ENCODE measurements at places on chromosomes 4 and X. TPM values are rescaled to one million over a fixed set of nuclear protein-coding genes. Genes with fewer than 3 reads are reported as not detected.

DNA sequence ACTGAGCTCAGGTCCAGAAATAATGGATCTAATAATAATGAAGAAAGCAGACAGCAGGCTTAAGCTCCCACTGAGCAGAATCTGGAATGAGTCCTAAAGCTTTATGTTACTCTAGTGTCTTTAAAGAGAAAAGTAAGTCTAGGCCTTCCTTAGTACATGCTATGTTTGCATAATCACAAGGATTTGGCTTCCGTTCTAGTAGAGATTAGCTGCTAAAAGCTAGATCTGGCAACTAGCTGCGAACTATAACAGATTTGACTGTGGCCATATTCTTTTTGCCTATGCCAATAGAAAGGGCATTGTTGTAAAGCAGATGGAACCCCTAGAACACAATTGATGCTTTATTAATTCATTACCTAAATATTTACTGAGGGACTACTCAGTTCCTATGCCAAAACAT lies 19.0 kb downstream of the COX7B2 start:
- no peak overlapping the region for H3K27ac ChIP-seq
- no peak overlapping the region for H3K4me3 ChIP-seq
- H3K36me3 ChIP-seq, result no peaks in the 10 kb centered on the region
- H3K27me3 ChIP-seq, result no peaks in the 10 kb centered on the region
- H3K4me1 ChIP-seq, result no peaks in the 10 kb centered on the region

DNA sequence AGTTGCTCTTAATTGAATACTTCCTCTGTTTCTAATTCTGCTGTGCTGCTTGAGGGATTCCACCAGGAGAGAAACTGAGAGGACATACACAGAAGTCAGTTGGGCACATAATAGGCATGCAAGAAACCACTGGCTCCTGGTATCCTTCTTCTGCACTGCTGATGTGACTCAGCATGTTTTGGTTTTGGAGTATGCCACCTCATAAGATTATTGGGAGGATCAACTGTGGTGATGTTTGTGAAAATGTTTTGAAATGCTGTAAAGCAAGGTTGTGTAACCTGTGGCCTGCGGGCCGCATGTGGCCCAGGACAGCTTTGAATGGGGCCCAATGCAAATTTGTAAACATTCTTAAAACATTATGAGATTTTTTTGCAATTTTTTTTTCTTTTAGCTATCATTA lies 119.6 kb downstream of the GATB start:
- H3K27me3 ChIP-seq, result no peaks in the 10 kb centered on the region
- DNase-seq, result no peak
- no peak overlapping the region for H3K27ac ChIP-seq
- peaks cover 1% of the 10 kb centered on the region for H3K36me3 ChIP-seq
- H3K4me1 ChIP-seq, result no peaks in the 10 kb centered on the region
- H3K4me3 ChIP-seq, result no peak overlapping the region

- no peaks in the 10 kb centered on the region for H3K36me3 ChIP-seq
- no peak overlapping the region for H3K4me3 ChIP-seq
- no peak for DNase-seq
- H3K4me1 ChIP-seq, result no peaks in the 10 kb centered on the region
These were observed 148.1 kb downstream of the PPARGC1A start for GRCh38 chr4:23741681-23742191.

GRCh38 chr4:19689511-19689910 lies 562.2 kb upstream of the SLIT2 start:
- H3K36me3 ChIP-seq, result no peaks in the 10 kb centered on the region
- H3K27ac ChIP-seq, result no peak overlapping the region
- no peak overlapping the region for H3K4me3 ChIP-seq

DNA sequence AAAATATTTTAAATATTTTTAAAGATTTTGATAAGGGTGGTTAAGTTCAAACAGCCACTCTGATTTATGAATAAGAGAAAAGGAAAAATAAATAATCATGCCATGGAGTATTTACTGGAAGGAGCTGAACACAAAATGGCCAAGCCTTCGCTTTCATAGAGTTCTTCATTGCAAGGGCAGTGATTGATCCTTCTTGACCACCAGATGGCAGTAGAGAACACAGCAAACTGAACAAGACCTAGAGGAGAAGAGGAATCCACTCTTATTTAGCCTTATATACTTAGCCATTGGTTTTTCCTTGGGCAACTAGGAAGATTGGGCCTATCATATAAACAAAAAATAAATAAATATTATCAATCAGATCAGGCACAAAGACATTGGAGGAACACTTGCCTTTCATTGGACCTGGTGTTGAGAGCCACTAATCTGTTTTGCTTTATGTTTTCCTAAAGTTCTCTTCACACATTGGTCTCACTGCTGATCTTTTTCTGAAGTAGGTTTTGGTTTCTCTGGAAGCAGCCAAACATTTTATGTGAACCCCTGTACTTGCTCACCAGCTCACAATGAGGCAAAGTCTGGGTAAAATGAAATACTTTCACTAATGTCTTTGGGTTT lies 58.1 kb upstream of the PARM1 start:
- H3K27me3 ChIP-seq, result no peaks in the 10 kb centered on the region
- H3K36me3 ChIP-seq, result no peaks in the 10 kb centered on the region
- no peak overlapping the region for H3K27ac ChIP-seq

Gene SUPT20HL2
- not detected for total RNA-seq

GRCh38 chr4:52376132-52376704 lies 282.9 kb downstream of the USP46 start:
- H3K27me3 ChIP-seq, result no peaks in the 10 kb centered on the region
- H3K36me3 ChIP-seq, result no peaks in the 10 kb centered on the region
- no peak overlapping the region for H3K4me3 ChIP-seq

Gene HPSE
- total RNA-seq, result 8.3 TPM

DNA sequence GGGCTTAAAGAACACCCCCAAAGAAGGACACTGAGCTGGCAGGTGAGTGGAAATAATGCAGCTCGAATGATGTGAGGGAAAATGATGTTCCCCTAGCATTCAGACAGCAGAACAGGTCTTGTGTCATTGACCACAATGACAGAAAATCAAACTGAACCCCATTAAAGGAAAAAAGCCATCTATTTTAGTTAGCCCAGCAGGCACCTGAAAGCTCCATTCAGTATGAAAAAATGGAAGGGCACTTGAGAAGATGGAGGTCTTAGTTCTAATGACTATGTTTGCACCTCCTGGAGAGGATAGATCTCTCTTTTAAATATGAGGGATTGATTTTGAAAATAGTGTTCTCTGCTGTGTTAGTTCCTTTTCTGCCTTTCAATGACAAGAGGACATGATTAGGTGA lies 323.1 kb downstream of the NKX6-1 start:
- no peak overlapping the region for H3K4me3 ChIP-seq
- H3K4me1 ChIP-seq, result no peaks in the 10 kb centered on the region
- H3K27ac ChIP-seq, result no peak overlapping the region

Gene IL1RAPL1
- total RNA-seq, result not detected

DNA sequence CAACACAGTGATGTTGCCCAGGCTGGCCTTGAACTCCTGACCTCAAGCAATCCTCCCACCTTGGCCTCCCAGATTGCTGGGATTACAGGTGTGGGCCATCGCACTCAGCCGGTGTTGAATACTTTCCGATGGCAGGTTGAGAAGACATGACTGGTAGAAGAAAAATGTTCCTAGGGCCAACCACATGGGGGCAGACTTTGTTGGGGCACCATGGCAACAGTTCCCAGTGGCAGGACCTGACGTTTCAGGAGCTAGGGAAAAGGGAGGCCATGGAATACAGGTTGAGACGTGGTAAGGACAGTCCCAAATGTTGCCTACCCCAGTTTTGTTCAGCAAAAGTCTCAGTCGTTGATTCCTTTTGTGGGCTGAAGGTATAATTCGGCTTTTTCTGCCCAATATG lies 134.6 kb downstream of the ASMT start:
- H3K27ac ChIP-seq, result no peak overlapping the region
- H3K36me3 ChIP-seq, result no peaks in the 10 kb centered on the region
- H3K4me1 ChIP-seq, result no peaks in the 10 kb centered on the region

- DNase-seq, result no peak
- H3K27ac ChIP-seq, result no peak overlapping the region
- H3K4me1 ChIP-seq, result no peaks in the 10 kb centered on the region
- H3K36me3 ChIP-seq, result no peaks in the 10 kb centered on the region
- H3K27me3 ChIP-seq, result no peaks in the 10 kb centered on the region
These were observed 60.0 kb downstream of the AMMECR1 start for GRCh38 chrX:110257889-110258288.

Gene ADRA2C
- total RNA-seq, result 0.23 TPM

DNA sequence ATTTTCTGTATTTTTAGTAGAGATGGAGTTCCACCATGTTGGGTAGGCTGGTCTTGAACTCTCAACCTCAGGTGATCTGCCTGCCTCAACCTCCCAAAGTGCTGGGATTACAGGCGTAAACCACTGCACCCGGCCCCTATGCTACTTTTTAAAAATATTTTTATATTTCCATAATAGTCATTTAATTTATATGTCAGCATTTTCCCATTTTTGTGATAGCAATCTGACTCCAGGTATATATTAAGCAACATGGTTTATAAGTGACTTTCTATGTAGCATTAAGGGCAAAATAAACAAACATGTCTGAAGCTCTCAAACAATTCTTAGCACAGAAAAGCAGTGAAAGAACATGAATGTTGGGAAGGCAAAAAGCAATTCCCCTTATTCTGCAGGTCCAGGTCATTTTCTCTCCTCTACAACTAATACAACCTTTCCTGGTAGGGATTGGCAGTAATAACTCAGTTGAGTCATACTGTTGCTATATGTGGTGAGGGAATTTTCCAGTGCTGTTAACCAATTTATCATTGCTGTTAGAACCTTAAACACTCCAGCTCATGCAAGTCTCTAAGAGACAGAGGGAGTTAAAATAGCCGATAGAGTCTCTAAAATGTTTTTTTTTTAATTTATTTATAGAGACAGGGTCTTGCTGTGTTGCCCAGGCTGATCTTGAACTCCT lies 24.0 kb downstream of the SMIM14 start:
- H3K36me3 ChIP-seq, result no peaks in the 10 kb centered on the region
- H3K27ac ChIP-seq, result no peak overlapping the region
- DNase-seq, result no peak
- no peaks in the 10 kb centered on the region for H3K4me1 ChIP-seq
- no peak overlapping the region for H3K4me3 ChIP-seq
- no peaks in the 10 kb centered on the region for H3K27me3 ChIP-seq

Gene PTCHD1
- total RNA-seq, result 0.48 TPM

Gene P2RY10
- 0.98 TPM for total RNA-seq

DNA sequence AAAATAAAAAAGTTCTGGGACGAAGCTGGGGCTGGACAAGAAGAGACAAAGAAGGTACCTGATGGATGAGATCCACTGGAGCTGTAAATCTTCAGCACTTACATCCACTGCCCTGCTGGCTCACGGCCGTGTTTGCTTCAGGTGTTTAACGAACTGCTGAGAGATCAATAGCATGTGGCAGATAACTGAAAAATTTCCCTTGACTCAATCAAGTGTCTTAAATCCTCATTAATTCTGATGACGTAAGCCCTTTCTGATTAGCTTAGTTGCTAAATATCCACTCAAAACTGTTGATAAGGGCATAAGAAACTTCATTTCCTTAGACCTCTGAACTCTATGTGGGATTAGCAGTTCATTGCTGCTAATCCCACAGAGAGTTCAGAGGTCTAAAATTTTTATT lies 354.2 kb upstream of the HS3ST1 start:
- no peak overlapping the region for H3K4me3 ChIP-seq
- H3K36me3 ChIP-seq, result no peaks in the 10 kb centered on the region
- no peak for DNase-seq
- H3K27me3 ChIP-seq, result no peaks in the 10 kb centered on the region
- H3K27ac ChIP-seq, result no peak overlapping the region

DNA sequence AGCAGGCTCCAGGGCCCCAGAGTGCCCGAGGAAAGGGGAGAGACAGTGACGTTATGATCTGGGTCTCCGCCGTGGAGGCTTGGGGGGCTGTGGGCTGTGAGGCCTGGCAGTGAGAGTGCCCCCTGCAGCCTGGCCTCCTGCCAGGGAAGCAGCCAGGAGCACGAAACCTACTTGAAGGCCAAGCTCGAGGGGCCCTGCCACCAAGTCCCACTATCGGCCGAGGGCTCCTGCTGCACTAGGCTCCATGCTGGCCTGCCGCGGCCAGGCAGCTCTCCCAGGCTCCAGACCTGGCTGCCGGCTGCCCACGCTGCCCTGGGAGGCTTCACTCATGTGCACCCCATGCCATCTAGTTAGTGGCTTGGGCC lies 18.7 kb downstream of the FLNA start:
- H3K4me1 ChIP-seq, result no peaks in the 10 kb centered on the region
- no peaks in the 10 kb centered on the region for H3K27me3 ChIP-seq
- peaks cover 24% of the 10 kb centered on the region for H3K36me3 ChIP-seq
- no peak for DNase-seq
- no peak overlapping the region for H3K4me3 ChIP-seq

DNA sequence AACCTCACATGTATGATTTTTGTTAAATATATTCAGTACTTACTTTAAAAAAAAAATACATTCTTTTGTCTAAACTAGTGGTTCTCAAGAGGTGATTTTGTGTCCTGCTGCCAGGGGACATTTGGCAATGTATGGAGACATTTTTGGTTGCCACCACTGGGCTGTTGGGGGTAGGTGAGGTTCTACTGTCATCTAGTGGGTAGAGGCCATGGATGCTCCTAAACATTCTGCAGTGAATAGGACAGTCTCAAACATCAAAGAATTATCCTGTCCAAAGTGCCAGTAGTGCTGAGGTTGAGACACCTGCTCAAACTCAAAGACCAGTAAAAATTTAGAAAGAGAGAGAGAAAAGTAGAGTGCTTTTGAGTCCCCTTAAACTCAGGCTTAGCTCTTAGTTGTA lies 32.9 kb upstream of the PGM2 start:
- no peak overlapping the region for H3K27ac ChIP-seq
- H3K4me1 ChIP-seq, result no peaks in the 10 kb centered on the region
- peak; percentile 15 for DNase-seq
- no peaks in the 10 kb centered on the region for H3K36me3 ChIP-seq

DNA sequence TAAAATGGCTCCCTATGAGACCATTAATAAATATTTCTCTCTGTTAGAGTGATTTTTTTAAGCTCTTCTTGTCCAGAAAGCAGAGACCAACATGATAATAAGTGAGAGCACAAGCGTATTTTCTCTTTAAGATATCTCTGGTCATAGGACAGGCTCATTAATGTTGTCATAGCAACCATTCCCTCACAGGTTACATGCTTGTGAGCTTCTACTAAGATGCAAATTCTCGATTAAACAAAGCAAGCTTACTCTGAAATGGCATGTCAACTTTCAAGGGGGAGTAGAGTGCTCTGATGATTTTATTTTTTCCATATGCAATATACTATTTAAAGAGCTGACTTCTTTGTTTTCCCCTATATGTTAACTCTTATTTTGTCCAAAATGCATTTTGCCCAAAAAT lies 487.2 kb upstream of the LCORL start:
- no peaks in the 10 kb centered on the region for H3K4me1 ChIP-seq
- no peaks in the 10 kb centered on the region for H3K27me3 ChIP-seq
- no peak overlapping the region for H3K4me3 ChIP-seq
- H3K36me3 ChIP-seq, result no peaks in the 10 kb centered on the region
- no peak for DNase-seq

DNA sequence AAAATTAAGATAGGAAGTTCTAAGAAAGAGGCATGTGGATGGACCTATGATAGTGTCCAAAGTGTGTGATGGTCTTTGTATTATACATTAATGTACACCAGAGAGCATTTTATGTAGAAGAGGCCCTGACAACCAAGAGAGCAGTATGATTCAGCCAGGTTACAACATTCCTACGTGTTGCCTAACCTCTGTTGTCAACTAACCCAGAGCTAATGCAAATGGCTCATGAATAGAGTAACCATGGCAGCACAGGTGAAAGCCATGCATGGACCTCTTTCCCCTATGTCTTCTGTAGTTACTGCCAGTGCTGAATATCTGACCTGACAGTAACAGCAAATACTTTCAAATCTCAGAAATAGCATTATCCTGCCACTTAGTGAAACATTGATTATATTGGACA lies 255.6 kb downstream of the NDST4 start:
- H3K27ac ChIP-seq, result no peak overlapping the region
- no peaks in the 10 kb centered on the region for H3K27me3 ChIP-seq
- H3K4me1 ChIP-seq, result no peaks in the 10 kb centered on the region

- no peak overlapping the region for H3K27ac ChIP-seq
- no peaks in the 10 kb centered on the region for H3K27me3 ChIP-seq
- DNase-seq, result peak; percentile 59
- no peaks in the 10 kb centered on the region for H3K36me3 ChIP-seq
These were observed 129.6 kb downstream of the ZNF330 start for GRCh38 chr4:141350122-141350905.
